GM19239 (cell line): ENCODE measurements at places on chromosomes 5 and 9.

GRCh38 chr5:125578551-125578950 is 832.1 kb upstream of the ZNF608 start:
- no peak for DNase-seq

DNA sequence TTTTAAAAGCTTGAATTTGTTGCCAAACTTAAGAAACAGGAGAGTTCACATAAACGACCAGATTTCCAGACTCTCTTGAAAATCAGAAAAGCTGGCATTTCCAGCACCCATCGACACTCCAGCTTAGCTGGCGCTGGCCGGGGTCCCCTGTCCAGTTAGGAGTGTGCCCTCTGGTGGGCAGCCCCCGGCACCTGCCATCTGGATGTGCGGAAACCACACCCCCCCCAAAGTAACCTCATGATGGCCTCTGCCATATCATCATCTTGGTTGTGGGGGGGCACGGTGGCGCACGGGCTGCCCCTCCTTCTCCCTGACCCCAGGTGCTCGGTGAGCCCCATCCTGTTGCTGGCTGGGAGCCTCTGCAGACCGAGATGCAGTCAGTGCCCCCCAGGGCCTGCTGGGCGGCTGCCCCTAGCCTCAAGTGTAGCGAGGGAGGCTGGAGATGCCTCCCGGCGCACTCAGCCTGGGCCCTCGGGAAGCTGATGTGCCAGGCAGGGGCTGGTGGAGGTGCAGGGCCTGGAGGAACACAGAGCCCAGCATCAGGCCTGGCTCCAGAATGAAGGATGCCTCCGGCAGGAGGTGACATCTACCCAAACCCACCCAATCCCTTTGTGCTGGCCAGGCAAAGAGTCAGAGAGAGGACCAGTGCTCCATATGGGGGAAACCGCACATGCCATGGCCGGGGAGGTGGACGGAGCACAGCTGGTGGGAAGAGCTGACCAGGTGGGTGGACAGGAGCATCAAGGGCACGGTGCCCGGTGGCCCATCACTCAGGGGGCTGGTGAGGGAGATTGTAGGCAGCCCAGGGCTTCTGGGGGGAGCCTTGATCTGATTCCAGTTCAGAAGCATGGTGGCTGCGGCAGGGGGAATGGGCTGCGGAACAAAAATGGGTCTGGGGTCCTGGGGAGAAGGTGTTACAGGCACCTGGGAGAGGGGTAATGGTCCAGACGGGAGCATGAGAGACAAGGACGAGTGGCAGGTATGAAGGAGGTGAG is 70.6 kb downstream of the ADAMTS2 start:
- no peak for DNase-seq

DNA sequence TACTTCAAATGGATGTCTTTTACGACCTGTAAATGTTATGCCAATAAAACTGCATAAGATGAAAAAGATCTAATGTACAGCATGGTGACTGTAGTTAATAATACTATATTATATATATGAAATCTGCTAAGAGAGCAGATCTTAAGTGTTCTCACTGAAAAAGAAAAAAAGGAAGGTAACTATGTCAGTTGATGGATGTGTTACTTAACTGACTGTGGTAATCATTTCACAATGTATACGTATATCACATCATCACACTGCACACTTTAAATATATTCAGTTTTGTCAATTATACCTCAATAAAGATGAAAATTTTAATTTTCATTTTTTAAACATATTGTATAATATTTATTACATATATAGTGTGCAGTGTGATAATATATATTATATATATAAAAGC is 31.9 kb downstream of the THBS4 start:
- DNase-seq: no peak

- no peak for DNase-seq
Measured at GRCh38 chr9:7762600-7762999, 37.0 kb downstream of the DMAC1 start.

DNA sequence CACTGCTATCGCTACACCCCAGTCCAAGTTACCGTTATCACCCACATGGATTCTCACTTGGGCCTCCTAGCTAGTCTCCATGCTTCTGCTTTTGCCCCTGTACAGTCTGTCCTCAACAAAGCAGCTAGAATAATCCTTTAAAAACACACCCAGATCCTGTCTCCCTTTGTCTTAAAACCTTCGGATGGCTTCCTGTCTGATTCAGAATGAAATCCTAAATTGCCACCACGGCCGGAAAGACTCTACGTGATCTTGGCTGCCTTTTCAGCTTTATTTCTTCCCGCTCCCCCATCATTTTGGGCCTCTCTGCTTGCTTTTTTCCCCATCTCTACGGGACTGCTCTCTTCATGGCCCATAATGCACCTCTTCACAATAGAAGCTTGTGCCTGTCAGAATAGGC is 33.4 kb downstream of the GDNF start:
- DNase-seq: no peak
